ENCODE measurements at places on chromosomes 5 and 9.

GRCh38 chr5:176578391-176578808 lies 29.3 kb downstream of the CDHR2 start:
- DNase-seq, result no peak

- DNase-seq, result no peak
These were observed 330.0 kb downstream of the EBF1 start for GRCh38 chr5:158769696-158770095.

GRCh38 chr5:4531756-4532704 lies 608.1 kb upstream of the ADAMTS16 start:
- no peak for DNase-seq

- peak; percentile 55 for DNase-seq
These were observed 3.7 kb downstream of the ECSCR start for GRCh38 chr5:139458580-139459407.

GRCh38 chr9:137150617-137151457 lies 11.9 kb downstream of the GRIN1 start:
- DNase-seq, result no peak

GRCh38 chr9:133602277-133602676 lies 6.9 kb downstream of the FAM163B start:
- DNase-seq, result no peak

- no peak for DNase-seq
These were observed 111.3 kb upstream of the ABCA1 start for GRCh38 chr9:105039175-105039799.

Data from activated T-helper 1 cell treated with anti-CD3 and anti-CD28 coated beads, Interleukin-2, amount 50 U/mL, for 16 hours (primary cell).